ENCODE measurements at places on chromosomes 13 and 19.

DNA sequence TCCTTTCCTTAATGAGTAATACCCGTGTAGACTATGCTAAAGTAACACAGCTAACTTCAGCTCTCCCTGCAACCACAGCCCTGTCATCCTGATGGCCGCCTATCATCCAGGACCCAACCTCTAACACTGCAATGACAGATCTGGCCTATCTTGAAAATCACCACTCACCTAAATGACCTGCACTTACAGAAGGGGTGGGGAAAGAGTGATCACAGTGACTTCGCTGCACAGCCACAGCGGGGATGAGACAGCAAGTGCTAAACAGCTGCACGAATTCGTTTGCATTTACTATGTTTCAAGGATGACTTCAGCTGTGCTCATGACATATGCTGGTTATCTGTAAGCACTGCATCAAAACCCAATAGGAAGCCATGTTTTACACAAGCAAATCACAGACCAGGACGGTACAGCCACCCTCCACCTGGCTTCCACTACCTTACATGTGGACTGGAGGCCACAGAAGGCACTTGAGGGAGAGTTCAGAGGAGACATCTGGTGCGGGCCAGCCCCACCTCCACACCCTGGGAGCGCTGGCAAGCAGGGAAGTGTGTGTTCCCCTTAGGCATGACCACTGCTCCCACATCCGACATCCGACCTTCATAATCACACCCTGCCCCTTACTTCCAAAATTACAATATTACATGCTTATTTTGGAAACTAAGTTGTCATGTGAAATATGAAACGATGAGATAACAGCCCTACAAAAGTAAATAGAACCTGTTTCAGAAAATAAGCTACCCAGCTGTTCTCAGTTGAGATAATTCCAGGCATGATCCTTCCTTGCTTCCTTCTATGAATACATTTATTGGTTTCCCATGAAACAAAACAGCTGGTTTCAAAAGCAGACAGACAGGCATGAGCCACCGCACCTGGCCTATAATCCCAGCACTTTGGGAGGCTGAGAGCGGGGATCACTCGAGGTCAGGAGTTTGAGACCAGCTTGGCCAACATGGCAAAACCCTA lies 95.7 kb downstream of the STK24 start:
- peak; percentile 44 for DNase-seq

DNA sequence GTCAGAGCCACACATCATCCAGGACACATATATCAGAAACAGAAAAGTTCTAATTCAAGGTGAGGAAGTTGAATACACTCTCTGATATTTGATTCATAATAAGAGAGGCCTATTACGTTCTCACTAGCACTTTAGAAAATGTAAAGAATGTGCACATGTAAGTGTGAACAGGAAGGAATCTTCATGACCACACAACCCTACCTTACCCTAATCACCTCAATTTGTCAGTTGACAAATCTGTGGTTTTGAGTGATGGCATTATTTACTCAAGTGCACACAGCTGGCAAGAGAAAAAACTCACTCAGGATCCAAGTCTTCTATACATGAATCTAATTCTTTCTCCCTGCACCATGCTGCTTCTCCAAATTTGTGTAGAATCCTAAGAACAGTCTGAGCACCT lies 445.8 kb downstream of the SUCLA2 start:
- DNase-seq, result no peak

- DNase-seq, result no peak
These were observed 34.7 kb downstream of the COL4A1 start for GRCh38 chr13:110272227-110272626.

- DNase-seq, result no peak
These were observed 19.8 kb downstream of the WDR87 start for GRCh38 chr19:37886571-37886970.

GRCh38 chr19:14148751-14149410 lies 12.5 kb upstream of the ASF1B start:
- no peak for DNase-seq

- DNase-seq, result no peak
These were observed 165.9 kb downstream of the KLF5 start for GRCh38 chr13:73224703-73225102.

GRCh38 chr13:33129094-33129832 lies 113.0 kb downstream of the KL start:
- no peak for DNase-seq

- no peak for DNase-seq
These were observed 68.3 kb upstream of the RXFP2 start for GRCh38 chr13:31670831-31671617.

DNA sequence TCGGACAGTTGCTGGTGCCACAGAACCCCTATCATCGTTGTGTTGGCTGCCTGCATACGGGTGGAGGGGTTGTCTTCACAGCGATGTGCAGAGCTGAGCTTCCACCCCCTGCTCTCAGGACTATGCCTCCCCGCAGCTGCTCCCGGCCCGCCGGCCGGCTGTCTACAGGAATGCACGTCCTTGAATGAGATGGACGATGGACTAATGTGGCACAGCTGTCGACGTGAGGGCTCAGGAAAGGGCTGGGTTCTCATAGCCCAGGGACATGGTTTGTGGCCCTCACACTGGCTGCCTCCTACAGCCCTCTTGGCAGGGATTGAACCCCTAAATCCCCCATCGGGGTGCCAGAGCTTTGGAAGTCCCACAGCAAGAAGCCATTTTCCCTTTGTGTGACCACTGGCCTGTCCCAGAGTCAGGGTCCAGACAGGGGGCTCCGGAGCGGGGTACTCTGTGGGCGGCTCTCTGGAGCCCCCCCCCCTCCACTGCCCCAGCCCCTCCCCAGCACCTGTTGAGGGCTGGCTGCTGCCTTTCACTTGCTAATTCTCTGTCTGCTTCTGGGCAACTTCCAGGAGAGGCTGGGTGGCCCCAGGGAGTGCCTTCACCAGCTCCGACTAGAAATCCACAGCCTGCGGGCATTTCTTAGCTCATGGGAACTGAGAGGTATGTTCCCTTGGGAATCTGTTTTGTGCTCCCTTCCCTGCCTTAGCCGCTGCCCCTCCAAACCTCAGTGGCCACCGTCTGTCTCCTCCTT lies 40.2 kb downstream of the TSSK6 start:
- DNase-seq, result no peak

DNA sequence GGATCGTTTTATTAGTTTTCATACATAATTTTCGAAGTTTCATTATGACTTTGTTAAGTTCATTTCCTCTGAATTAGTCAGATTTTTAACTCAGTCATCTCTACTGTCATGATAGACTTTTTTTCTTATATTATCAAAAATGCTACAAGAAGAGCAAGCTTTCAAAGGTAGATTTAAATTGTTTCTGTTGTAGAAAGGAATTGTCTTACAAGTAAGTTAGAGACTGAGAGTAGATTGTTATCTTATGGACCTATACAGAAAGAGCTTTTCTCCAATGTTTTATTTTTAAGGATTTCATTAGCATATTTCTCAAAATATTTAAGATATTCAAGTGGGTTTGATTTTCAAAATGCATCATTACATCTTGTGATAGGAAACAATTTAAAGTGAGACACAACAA lies 2.7 kb downstream of the MAB21L1 start:
- no peak for DNase-seq

- DNase-seq, result no peak
These were observed 96.8 kb downstream of the SUCLA2 start for GRCh38 chr13:47904241-47904640.

DNA sequence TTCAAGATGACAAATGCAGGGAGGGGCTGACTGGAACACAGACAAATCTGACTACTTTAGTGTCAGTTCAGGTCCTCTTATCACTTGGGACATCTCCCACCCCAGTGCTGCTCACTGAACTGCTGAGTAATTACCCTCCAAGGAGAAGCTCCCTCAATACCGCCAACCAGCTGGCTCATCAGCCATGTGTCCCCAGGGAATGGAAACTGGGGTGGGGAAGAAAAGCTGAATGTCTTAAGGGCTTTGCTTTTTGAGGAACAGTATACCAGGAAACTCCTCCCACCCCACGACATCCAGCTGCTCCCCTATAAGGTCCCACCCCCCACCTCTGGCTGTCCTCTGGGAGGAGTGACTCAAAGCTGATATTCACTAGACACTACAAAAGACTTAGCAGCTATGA lies 2.0 kb downstream of the ZNF823 start:
- DNase-seq, result no peak

GRCh38 chr13:78047151-78047550 lies 128.5 kb upstream of the EDNRB start:
- DNase-seq, result no peak

DNA sequence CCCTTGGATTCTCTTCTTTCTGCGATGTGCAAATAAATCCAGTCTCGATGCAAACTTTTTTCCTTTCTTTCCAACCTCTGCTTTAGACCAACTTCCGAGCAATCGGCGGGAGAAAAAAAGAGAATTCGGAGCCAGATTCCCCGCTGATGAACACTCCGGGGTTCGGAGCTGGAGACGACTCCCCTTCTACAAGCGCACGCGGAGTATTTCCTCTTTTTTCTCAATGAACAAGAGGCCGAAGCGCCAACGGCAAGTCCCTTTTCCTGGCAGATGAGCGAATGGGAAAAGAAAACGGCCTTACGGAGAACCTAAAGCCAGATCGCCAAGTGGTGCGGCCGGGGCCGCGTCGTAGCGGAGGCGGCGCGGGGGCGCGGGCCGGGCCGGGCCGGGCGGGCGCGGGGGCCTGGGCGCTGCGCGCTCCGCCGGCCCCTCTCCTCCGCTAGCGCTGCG lies 250 bp downstream of the SPRY2 start:
- DNase-seq, result no peak

- no peak for DNase-seq
These were observed 8.5 kb downstream of the FOSB start for GRCh38 chr19:45476304-45476703.

- no peak for DNase-seq
These were observed 204.3 kb downstream of the SUCLA2 start for GRCh38 chr13:47796816-47797215.

DNA sequence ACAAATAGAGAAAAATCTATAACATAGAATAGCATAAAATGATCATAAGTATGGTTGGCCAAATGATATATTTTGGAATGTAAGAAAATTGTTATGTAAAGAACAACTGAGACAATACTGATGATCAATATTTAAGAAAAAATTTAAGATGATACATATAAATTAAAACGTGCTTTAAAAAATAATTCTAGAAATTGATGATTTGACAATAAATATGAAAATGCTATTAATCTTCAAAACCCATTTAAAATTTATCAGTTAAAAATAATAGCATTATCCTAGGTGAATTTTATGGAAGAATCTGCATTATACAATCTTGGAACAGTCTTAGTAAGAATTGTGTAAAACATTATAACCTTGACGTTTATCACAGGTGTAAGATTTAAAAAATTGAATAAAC lies 95.1 kb upstream of the DACH1 start:
- no peak for DNase-seq
